ENCODE measurements at places on chromosomes 2 and 18. TPM values are rescaled to one million over a fixed set of nuclear protein-coding genes. Genes with fewer than 3 reads are reported as not detected.

DNA sequence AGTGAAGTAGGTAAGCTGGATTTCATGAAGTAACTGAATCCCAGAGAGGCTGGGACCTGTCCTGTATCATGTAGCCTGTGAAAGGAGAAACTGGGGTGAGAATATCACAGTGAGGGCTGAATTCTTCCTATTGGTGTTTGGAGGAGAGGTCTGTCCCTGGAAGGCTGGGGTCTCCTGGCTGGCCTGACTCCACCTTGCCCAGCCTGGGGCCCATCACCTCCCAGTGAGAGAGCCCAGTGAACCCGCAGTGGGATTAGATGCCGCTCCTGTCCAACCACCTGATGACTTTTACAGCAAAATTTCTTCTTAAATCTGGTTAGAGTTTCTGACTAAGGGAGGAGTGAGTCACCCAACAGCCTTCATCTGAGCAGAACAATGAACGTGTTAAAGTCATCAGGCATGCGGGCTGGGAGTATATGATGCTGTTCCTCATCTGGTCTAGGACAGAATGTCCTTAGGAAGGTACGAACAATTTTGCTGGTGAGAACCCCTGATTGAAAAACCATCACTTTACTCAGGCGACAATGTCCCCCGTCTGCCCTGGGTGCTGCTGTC lies 152.9 kb downstream of the LPIN1 start:
- no peak for DNase-seq

Gene NPHP1
- 15.4 TPM for total RNA-seq

DNA sequence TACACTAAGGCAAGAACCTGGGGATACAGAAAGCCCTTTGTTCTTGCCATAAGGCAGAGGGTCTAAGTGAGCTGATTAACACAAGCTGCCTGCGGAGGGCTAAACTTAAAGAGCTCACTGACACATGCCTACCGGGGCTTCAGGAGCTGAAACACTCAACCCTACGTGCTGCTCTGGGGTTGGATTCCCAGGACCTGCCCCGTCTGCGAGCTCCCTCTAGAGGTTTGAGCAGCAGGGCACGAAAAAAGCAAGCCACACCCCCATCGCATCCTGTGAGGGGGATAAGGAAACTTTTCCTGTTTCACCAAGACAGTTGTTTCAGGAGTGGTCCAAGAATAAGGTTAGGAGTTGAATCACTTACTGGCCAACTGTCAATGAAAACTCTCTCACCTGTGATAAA lies 562.1 kb downstream of the TMX3 start:
- no peak for DNase-seq

Gene SCN3A
- total RNA-seq, result 1.6 TPM

DNA sequence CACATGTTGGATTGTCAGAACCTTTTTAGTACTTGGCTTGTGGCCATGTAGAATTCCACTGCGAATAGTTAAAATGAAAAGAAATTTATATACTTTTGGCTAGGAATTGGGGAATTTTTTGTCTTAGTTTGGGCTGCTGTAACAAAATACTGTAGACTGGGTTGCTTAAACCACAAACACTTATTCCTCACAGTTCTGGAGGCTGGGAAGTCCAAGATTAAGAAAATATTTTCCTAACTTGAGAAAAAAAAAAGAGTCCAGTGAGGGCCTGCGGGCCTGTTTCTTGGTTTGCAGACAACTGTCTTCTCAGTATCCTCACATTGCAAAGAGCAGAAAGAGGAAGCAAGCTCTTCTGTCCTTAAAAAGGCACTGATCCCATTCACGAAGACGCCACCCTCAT lies 81.9 kb downstream of the CD226 start:
- no peak for DNase-seq

DNA sequence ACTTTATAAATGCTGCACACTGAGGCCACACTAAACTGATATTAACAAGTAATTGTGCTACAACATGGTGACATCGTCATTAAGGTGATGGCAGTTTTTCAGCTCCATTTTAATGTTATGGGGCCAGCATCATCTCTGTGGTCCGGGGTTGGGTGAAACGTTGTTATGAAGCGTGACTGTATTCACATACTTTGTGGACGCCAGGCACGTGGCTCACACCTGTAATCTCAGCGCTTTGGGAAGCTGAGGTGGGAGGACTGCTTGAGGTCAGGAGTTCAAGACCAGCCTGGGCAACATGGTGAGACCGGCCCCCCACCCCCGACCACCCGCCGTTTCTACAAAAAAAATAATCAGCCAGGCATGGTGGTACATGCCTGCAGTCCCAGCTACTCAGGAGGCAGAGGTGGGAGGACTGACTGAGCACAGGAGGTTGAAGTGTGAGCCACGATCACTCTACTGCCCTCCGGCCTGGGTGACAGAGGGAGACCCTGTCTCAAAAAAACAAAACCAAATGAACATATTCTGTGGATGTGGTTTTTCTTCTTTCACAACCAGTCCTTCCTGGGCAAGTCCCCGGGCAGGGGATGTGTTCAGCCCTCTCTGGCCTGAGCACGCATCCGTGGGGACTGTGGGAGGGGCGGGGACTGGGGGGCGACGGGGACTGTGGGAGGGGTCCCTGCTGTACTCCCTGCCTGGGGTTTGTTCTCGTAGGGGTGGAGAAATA lies 12.9 kb upstream of the GAL3ST2 start:
- DNase-seq, result no peak

DNA sequence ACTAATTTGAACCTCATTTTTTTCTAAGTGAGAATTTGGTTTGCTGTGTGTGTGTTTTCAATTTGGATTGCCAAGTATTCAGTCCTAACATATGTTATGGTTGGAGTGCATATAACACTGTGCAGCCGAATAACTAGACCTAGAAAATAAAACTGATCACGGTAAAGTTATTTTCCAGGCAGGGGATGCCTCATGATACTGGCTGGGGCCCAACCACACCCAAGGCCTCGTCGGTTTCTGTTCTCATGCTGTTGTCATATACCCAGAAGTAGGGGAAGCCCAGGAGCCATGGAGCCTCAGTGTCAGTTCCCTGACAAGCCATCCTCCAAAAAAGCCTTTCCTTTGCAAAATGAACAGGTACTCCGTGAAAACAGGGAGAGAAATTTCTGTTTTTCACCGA lies 160.2 kb downstream of the GBX2 start:
- DNase-seq, result no peak

DNA sequence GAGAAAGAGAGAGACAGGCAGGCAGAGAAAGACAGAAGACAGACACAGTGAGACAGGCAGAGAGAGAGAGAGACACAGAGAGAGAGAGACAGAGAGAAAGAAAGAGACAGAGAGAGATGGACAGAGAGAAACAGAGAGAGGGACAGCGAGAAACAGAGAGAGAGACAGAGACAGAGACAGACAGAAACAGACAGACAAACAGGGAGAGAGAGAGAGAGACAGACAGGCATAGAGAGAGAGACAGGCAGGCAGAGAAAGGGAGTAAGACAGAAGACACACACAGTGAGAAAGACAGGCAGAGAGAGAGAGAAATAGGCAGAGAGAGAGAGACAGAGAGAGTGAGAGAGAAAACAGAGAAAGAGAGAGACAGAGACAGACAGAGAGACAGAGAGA lies 105.3 kb upstream of the ANKRD30BL start:
- no peak for DNase-seq

DNA sequence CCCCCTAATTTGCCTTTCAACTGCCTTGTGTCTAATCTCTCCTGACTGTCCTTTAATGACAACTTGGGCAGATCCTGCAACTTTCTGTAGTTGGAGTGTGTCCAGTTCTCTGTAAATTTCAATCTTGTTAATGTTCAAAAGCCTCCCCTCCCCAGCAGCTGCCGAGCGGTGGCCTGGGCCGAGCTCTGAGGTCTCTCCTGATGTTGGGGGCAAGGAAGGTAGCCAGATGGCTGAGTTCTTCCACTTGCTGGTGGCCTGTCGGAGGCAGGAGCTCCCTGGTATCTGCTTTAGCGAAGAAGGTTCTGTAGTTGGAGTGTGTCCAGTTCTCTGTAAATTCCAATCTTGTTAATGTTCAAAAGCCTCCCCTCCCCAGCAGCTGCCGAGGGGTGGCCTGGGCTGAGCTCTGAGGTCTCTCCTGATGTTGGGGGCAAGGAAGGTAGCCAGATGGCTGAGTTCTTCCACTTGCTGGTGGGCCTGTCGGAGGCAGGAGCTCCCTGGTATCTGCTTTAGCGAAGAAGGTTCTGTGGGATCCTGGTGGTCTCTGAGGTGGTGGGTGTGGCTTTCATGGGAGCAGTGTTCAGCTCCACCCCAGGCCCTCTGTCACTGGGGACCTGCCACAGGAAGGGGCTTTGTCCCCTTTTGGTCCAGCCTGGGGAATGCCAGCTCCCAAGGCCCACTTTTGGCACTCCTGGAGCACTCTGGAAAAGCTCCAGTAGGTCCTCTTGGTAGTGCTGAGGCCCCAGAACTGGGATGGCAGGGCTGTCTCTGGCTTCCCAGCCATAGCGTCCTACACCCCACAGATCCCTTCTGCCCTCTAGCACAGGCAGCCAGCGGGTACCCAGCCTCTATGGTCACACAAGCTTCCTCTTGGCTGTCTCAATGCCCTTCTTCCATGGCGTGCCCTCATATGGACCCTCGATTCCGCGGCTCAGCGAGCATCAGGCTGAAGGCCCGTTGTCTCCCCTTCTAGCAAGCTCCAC lies 211.9 kb downstream of the ALPK2 start:
- DNase-seq, result no peak

Data from breast epithelium (tissue), 4 donors.